ENCODE measurements at places on chromosomes 6 and 20.

DNA sequence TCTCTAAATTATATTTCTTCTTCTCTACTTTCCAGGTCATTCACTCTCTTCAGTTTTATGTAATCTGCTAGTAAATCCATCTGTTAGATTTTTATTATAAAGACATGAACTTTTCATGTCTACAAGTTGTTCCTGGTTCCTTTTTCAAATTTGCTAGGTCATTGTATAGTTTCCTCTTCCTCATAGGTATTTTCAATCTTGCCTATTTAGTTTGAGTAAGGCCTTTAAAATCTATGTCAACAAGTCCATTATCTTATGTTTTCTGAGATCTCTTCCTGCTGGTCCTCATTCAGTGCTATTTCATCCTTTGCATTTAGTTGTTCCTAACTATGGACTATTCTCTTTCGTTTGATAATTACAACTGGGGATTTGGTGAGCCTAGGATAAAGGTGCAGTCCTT lies 11.0 kb downstream of the RRBP1 start:
- DNase-seq, result no peak

DNA sequence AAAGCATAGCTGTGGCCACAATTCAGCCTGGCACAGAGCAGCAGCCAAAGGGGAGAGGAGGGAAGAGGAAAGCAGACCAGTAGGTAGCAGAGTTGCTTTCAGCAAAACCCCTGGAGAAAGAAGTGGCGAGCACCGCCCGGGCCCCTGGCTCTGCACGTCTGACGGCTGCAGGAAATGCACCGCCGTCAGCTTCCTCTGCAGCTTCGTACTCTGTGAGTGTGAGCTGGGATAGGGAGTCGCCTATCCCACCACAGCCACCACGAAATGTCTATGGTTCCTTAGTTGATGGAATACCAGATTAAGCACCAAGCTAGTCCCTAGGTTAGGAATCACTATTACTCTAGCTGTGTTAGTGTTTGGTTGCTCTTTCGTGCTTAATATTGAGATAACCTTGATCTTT lies 79.9 kb upstream of the NAA20 start:
- DNase-seq, result no peak

DNA sequence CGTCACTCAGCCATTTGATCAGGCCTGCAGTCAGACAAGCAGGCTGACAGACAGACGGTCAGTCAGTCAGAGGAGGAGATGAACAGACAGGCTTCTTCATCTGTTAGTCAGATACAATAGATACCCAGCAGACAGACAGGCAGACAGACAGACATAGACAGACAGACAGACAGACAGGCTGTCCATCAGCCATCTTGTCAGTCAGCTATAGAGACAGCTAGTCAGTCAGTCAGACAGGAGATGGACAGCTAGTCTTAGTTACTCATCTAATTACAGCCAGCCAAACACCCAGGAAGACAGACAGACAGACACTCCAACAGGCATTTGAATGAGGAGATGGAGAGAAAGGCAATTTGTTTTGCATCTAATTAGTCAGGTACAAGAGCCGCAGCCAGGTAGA lies 36.4 kb downstream of the KCNB1 start:
- no peak for DNase-seq

- no peak for DNase-seq
Measured at GRCh38 chr20:14800707-14801425, 463.5 kb upstream of the FLRT3 start.

DNA sequence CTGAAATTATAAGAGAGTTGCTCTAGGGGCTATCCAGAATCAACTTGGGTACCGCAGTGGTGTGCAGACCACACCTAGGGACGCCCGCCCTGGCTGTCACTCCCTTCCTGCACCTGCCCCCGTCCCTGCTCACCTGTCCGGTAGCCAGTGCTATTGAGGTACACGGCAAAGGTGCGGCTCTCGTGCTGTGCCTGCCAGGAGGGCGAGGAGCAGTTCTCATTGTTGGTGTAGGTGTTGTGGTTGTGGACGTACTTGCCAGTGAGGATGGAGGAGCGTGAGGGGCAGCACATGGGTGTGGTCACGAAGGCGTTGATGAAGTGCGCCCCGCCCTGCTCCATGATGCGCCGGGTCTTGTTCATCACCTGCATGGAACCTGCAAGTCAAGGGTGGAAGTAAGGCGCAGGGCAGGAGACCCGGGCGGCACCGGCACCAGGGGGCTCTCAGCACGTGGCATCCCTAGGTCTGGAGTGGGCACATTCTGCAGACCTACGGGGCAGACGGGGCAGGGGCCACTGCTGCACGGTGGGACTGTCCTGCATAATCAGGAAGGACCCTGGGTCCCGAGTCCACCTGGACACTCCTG lies 48.6 kb downstream of the SULF2 start:
- no peak for DNase-seq

- no peak for DNase-seq
Measured at GRCh38 chr6:117907601-117908245, 659 bp downstream of the SLC35F1 start.

- no peak for DNase-seq
Measured at GRCh38 chr6:51968265-51968664, 119.1 kb downstream of the PKHD1 start.
